ENCODE measurements at places on chromosomes 1 and 21.

DNA sequence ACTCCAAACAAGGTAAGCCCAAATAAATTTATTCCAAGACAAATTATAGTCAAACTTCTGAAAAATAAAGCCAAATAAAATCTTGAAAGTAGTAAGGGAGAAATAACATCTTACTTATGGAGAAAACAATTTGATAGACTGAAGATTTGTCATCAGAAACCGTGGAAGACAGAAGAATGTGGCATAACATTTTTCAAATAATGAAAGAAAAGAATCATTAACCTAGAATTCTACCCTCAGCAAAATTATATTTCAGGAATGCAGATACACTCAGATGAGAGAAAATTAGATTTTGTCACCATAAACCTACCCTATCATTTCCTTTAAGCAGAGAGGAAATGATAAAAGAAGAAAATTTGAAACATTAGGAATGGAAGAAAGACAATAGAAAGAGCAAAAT lies 27.3 kb upstream of the PADI1 start:
- no peak for DNase-seq

- DNase-seq: no peak
Observed at GRCh38 chr1:36729289-36729688, 246.6 kb upstream of the CSF3R start.

DNA sequence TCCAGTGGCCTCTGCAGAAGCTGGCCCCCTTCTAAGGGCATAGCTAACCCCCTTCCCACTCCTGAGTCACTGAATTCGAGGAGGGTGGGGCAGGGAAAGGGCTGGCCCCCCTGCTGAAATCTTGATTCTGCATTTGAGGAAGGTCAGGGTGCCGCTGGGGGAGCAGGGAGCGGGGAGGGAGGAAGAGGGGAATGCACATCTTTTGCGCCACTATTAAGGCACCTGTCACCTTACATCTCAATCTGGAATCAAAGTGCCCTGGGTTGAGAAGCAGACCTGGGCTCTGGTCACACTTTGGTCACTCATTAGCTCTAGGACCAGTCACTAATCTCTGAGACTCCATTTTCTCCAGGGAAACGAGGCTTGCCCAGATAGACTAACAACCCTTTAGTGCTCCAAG lies 62.0 kb downstream of the TOR1AIP2 start:
- no peak for DNase-seq

GRCh38 chr1:213051127-213051880 lies at the start of gene RPS6KC1:
Gene RPS6KC1 (plus strand): TSS chr1:213051241. CDS start chr1:213051405, 164 bp downstream.
- DNase-seq: peak; percentile 89

DNA sequence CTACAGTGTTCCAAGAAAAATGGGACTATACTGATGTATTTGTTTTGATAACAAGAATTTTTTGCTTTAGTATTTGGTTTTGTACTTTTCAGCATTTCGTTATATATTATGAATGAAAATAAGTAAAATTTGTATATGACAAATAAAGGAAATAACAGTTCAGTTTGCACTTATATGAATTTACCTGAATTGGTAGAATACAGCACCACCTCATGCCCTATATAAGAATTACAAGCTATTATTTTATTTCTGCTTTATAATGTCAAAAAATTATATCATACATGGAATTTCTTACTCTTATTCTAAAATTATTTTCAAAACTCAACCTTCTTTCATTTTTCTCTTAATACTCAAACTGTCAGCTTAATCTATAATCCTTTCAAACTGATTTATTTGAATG lies 14.6 kb downstream of the EFCAB7 start:
- no peak for DNase-seq

GRCh38 chr1:17944646-17945045 lies 163.0 kb upstream of the IGSF21 start:
- DNase-seq: no peak

- DNase-seq: no peak
Observed at GRCh38 chr1:46806196-46807020, 7.6 kb downstream of the CYP4B1 start.

DNA sequence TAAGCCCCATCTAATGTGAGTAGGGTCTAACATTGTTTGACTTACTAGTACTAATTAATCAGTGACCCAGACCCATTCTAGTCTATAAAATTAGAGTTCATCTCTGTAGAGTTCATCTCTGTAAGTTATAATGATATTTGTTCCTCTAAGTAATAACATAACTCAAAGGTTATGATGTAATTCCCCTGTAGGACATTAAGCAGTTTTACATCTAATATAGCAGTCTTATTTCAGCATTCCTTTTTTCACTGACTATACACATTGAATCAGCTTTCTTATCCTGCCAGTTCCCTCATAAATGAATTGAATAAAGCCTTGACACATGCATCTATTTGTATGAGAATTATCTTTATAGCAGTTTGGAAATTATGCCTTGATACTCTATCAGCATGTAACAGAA lies 90.9 kb downstream of the SH3GLB1 start:
- no peak for DNase-seq

DNA sequence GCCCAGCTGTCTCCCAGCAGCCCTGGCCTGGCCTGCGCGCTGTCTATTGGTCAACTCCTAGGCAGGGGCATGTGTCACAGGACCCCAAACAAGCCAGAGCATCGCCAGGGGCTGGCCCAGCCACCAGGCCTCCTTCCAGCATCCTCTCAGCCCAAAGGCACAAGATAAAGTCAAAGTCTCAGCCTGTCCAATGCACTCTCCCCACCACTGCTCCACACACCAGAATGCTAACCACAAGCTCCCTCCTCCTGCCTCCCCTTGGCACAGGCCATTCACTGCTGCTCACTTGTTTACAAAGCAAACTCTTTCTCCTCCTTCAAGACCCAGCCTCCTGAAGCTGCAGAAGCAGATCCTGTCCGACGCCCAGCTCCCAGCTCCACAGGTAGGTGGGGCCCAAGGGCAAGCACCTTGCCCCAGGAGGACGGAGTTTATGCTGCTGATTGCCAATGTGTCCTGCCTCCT lies 133.4 kb downstream of the DMRTB1 start:
- DNase-seq: no peak

DNA sequence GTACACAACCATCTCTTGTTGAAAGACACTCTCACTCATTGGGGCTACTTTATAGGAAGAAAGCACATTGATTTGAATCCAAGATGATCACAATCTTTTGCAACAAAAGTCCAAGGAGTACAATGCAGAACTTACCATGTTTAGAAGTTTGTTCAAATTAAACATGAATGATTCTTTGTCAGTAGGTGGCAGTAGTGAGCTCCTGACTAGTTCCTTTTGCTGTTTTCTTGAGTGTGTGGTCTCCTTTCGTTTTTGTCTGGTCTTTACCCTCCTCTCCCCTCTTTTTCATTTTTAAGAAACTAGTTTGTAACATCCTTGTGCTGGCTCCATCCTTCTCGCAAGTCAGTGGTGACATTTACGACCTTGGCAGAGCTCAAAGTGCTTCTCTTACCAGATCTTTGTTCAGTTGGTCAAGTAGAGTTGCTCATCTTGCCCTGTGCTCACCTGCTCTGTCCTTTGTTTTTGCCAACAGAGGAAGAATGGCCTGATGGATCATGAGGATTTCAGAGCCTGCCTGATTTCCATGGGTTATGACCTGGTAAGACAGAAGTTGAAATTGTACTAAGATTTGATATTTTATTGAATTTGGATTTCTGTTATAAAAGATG lies 35.7 kb upstream of the MTR start:
- peak; percentile 26 for DNase-seq

GRCh38 chr21:26614251-26614650 lies 41.2 kb upstream of the CYYR1 start:
- DNase-seq: no peak

DNA sequence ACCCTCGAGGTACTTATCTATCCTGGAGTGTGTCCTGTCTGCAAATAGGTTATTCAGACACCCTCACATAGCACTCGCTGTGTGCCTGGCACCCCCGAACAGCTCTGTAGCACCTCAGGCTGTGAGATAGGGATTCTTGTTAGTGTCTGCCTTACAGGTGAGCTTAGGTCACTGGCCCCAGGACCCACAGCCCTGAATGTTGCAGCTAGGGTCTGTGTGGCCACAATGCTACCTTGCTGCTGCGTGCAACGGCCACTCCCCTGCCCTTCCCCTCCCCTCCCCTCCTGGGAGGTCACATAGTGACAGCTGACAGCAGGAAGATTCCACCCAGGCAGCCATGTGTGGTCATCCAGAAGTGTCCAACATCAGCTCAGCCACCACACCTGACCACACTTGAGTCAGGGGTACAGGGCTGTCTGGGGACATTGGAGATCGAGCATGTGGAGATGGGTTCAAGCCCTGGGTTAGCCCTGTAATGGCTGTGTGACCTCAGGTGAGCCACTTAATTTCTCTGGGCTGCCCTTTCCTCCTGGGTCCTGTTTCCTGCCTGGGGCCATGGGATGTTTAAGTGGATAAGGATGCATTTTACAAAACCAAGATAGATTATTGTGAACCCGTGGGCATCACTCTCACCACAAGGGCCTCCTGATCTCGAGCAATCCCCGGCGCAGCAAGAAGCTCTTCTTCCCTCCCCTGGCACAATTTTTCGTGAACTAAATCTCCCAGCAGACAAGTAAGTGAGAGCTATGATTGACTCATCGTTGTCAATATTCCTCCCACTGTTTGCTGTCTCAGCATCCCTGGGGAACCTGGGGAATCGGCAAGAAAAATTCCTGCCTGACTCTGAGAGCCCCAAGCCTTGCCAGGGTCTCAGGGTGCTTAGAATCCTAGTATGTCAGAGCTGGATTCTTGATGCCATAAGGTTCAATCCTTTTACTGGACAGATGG lies 208.7 kb downstream of the PTPRU start:
- DNase-seq: no peak

Measured in GM19239 (cell line).